ENCODE measurements at places on chromosomes 7 and 10.
A peak's percentile ranks its signal among the peaks of the same experiment; 100 is the strongest.

- DNase-seq, result no peak
Observed at GRCh38 chr7:71286924-71287323, 155.0 kb downstream of the GALNT17 start.

DNA sequence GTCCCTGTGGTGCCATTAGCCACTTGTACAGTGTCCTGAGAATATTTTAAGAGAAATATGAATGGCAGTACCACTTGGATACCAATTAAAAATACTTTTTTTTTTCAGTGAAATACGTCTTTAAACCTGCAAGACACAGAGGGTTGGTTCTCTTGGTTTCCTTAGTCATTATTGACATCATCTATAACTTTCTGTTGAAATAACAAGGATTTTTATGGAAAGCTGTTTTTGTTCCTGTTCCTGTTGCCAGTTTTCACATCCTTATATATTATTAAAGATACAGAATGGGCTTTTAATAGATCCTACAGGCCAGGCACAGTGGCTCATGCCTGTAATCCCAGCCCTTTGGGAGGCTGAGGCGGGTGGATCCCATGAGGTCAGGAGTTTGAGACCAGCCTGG, 579.9 kb downstream of the AUTS2 start:
- no peak for DNase-seq

DNA sequence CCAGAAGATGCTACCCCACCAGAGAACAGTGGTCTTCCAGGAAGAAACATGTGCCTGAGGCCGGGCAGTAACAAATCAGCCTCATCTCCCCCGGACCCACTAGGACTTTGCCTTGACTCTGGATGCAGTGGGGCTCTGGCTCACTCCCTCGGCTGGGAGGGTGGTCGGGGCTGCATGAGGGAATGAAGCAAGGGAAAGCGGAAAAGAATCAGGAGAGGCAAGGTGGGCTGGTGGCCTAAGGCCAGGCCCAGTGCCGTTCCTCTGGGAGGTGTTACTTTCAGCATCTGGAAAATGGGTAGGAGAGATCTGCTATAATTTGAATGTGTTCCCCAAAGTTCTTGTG, 51.8 kb downstream of the CLEC2L start:
- DNase-seq, result no peak

DNA sequence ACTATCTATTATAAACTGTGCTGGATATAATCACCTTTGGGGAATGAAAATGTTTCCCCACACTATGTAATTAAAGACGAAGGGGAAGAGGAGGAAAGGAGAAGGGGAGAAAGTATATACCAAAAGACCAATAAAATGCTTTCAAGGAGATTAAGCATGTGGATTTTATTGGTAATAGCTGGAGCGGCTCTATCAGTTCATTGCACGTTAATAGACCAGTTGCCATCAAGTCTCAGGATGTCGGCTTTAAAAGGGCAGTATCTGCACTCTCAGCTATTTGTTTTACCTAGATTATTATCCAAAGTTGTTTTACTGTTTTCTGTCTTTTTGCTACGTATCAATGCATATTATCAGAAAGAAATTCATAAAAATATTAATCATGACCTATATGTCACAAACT, 9.0 kb downstream of the ETV1 start:
- no peak for DNase-seq

DNA sequence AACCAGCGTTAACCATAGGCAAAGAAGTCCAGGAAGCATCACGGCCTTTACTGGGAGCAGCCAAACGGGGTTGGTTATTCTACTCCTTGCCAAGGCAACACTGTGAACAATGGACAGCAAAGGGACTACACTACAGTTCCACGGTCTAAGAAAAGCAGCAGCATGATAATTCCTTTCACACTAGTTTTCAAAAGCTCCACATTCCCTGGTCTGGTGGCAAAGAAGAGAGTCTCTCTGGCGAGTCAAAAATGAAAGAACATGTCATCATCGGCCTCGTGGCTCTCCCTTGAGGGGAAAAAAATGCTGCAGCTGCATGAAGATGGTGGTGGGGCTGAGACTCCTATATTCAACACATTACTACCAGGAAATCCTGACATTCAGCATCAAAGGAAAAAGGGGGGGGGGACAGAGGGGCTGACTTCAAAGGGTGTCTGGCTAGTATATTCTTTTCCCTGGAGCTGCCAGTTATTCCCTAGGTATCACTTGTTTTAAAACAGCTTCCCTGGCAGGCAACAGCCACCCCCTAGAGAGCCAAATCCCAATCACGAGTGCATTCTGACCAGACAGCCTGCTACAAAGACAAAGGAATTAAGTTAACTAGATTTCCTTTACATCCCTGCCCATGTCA, 49.1 kb downstream of the SLC37A3 start:
- DNase-seq, result no peak

GRCh38 chr7:35254496-35255442, 869 bp upstream of the TBX20 start:
- no peak for DNase-seq

- DNase-seq, result no peak
Observed at GRCh38 chr10:311901-312665, 176.8 kb downstream of the ZMYND11 start.

GRCh38 chr10:118925404-118926071, 104.0 kb upstream of the NANOS1 start:
- DNase-seq, result no peak

GRCh38 chr10:49113741-49114141, 1.6 kb downstream of the VSTM4 start:
- DNase-seq, result no peak

DNA sequence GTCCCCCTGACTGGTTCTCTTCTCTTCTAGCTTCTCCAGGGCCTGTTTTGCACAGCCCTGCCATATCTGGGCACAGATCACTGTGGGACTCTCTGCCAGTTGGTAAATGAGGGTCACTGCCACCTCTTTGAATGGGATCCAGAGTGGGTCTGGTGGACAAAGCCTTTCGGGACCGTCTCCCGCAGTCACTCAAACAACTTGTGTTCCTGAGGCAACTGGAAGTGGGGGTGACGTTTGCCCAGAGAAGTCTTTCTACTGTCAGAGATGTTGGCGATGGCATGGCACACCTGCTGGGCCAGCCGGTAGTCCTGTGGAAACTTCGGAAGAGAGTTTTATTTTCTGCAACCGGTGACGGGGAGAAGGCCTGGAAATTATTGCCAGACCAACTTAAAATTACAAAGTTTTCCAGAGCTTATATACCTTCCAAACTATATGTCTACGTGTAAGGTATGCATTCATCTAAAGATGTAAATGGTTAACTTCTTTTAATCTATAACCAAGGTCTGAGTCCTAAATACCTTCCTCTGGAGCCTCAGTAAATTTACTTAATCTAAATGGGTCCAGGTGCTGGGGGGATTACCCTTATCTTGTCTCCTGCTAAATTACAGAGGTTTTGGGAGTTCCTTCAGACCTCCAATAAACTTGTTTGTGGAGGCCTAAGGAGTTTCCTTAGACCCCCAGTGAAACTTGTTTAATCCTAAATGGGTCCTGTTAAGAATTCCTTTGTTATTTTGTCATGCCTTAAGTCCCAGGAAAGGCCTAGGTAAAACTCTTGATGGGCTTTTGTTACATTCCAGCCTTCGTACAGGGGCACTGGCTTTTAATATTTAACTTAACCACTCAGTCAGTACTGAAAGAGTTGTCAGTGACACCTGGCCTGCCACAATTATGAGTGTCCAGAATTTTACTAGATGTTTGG, 94.0 kb downstream of the NPSR1 start:
- no peak for DNase-seq

DNA sequence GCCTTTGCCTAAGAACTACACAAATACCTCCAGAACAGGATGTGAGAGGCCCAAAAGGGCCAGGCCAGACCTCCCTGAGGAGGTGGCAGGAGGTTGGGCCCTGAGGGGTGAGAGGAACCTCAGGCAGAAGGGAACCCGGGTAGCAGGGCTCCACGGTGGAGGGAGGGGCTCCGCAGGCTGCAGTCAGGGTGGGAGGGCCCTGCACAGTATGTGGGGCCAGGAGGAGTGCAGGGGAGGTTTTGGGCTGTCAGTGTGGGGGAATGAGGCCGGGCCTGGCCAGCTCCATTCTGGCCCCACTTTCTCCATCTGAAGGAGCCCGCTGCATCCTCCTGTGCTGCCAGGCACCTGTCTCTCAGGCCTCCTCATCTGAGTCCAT, 25.9 kb downstream of the DNAJB12 start:
- no peak for DNase-seq

DNA sequence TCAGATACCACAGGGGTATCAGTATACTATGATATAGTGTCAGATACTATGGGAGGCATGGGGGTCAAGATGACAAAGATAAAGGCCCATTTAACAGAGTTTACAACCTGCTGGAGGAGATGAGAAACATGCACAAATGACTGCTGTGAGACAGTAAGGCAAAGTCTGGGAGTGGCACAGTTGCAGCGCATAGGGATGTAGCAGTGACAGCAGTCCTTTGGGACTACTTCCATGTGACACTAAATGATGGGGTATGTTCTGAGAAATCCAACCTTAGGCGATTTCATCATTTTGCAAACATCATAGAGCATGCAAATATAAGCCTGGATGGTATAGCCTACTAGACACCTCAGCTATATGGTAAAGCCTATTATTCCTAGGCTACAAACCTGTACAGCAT, 56.8 kb downstream of the CDK1 start:
- DNase-seq, result no peak

DNA sequence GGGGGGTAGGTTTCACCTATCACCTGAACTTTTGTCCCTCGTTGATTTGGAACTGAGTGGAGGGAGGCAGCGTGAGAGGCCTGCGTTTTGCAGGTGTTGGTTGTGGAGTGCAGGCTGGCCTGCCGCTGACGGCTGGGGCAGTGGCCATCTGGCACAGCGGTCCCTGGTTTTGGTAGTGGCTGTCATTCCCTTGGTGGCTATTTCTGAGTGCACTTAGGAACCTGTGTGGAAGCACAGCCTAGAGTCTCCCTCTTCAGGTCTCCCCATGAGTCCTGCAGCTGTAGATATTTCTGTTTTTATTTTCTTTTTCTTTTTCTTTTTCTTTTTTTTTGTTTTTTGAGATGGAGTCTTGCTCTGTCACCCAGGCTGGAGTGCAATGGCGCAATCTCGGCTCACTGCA, 129.2 kb downstream of the CUL2 start:
- no peak for DNase-seq

GRCh38 chr7:41881331-41882130, 178.6 kb upstream of the INHBA start:
- peak; percentile 54 for DNase-seq

All from activated T-cell treated with anti-CD3 and anti-CD28 coated beads, Interleukin-2, amount 50 U/mL, for 1 hour (primary cell).